Naive B cell (primary cell): ENCODE measurements at places on chromosomes 16 and 17.

GRCh38 chr17:13337864-13338371, 263.8 kb downstream of the HS3ST3A1 start:
- peak; percentile 6 for DNase-seq

GRCh38 chr16:67445441-67445912, 14.6 kb downstream of the HSD11B2 start:
- no peak for DNase-seq

DNA sequence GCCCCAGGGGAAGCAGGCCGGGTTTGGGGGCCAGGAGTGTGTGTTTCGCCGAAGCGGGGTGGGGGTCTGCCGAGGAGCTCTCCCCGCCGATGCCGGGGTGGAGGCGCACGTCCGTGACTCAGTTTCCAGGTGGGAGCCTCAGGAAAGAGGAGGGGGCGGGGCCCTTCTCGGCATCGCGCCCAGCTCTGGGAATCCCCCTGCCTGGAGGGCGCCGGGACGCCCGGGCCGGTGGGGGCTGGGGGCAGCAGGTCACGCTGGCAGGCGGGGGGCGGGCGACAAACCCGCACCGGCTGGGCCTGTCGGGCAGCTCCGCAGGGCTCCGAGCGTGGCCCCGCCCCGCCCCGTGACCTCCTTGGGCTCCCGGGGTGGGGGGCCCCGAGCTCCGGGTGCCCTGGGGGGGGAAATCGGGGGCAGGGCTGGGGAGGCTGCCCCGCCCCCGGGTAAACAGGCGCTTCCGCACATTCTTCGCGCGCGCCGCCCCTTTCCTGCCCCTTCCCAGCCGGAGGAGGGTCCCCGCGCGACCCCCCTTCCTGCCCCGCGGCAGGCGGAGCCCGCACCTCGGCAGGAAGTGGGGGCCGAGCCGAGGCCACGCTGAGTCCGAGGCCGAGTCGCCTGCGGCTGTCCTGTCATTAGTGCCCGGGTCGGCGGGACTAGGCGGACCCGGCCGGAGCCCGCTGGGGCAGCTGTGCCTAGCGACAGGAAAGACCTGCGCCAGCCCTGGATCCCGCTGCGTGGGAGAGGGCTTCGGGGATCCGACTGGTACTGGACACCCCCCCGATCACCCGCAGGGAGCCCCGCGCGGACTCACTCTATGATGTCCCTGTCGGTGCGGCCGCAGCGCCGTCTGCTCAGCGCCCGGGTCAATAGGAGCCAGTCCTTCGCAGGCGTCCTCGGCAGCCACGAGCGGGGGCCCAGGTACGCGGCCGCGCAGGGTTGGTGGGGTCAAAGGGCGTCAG, 9.3 kb downstream of the RIPOR1 start:
- DNase-seq, result peak; percentile 75

DNA sequence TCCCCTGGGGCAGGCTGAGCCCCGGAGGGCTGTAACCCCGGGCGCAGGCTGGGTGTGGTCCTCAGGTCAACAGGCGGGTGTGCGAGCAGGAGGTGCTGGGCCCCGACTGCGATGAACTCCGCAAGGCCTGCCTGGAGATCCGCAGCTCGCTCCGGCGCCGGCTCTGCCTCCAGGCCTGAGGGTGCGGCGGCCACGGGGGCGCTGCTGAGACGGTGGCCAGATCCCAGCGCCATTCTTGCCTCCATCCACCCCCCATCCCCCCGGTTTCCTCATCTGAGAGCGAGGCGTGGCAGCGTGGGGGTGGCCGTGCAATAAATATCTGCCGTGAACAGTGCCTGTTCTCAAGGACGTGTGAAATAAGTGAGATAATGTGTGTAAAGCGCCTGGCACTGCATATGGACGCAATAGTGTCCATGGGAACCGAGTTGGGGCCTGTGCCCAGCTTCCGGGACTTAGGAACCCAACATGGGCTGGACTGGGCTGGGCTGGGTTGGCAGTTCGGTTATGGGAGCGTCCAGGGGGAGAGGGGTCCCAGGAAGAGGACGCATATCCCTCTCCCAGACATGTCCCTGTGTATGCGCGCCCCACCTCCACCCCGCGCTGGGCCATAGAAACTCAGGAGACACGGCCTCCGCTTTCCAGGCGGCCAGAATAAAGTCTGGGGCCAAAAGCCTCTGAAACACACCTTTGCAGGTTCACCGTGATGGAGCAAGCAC, 15.0 kb downstream of the ZNF213 start:
- DNase-seq, result peak; percentile 35

- no peak for DNase-seq
Observed at GRCh38 chr17:35094902-35095301, 24.8 kb downstream of the RAD51D start.

GRCh38 chr17:39139161-39139511, 12.3 kb downstream of the PLXDC1 start:
- DNase-seq, result no peak

GRCh38 chr17:40906613-40907012, 21.6 kb upstream of the KRT20 start:
- no peak for DNase-seq

GRCh38 chr17:63295288-63295687, 150.8 kb downstream of the CYB561 start:
- no peak for DNase-seq

GRCh38 chr17:41492351-41492750, 2.6 kb upstream of the KRT36 start:
- DNase-seq, result no peak

GRCh38 chr17:83125515-83126274, 46.3 kb downstream of the METRNL start:
- DNase-seq, result peak; percentile 53

DNA sequence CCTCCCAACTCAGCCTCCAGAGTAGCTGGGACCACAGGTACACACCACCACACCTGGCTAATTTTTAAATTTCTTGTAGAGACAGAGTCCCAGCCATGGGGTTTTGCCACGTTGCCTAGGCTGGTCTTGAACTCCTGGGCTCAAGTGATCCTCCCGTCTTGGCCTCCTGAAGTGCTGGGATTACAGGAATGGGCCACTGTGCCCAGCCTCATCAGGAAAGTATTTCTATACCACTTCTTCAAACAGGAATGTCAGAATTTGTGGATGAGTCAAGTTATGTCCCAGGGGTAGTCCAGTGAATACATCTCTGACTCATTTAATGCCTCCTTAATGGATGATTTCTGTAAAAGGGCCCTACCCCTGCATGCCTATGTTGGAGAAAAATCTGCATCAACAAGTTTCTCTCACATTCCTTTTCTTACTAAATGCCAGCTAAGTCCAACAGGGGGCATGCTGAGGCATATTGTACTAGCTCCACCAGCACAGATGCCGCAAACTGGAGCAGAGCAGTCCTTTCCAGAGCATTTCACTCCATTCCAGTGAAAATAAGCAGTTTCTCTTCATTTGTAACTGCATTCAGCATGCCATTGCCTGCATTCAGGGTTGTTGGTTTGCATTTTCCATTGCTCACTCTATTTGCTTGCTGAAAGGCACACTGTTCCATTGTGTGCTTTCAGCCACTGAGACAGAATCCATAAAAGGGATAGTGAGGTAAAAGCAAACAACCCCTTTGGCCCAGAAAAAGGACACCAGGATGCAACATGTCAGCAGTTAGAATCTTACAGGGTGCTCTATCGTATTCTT, 5.3 kb upstream of the CAVIN1 start:
- DNase-seq, result peak; percentile 48

- DNase-seq, result peak; percentile 58
Observed at GRCh38 chr16:17578981-17579874, 108.5 kb upstream of the XYLT1 start.

DNA sequence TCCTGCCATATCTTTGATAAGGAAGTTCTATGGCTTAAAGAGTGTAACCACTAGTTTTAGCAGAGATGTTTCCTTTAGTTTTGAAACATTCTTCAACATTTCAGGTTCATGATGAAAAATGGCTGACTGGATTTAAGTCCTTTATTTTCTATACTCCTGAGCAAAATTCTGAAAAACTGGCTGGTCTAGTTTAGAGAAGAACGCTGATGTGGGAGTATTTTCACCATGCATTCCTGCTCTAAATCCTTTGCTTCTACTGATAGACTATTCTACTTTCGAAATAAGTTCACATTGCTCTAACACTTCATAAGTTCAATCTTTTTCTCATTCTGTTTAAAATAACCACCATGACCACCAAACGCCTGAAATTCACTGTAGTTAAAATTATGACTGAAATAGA, 281.9 kb downstream of the FTO start:
- DNase-seq, result no peak

DNA sequence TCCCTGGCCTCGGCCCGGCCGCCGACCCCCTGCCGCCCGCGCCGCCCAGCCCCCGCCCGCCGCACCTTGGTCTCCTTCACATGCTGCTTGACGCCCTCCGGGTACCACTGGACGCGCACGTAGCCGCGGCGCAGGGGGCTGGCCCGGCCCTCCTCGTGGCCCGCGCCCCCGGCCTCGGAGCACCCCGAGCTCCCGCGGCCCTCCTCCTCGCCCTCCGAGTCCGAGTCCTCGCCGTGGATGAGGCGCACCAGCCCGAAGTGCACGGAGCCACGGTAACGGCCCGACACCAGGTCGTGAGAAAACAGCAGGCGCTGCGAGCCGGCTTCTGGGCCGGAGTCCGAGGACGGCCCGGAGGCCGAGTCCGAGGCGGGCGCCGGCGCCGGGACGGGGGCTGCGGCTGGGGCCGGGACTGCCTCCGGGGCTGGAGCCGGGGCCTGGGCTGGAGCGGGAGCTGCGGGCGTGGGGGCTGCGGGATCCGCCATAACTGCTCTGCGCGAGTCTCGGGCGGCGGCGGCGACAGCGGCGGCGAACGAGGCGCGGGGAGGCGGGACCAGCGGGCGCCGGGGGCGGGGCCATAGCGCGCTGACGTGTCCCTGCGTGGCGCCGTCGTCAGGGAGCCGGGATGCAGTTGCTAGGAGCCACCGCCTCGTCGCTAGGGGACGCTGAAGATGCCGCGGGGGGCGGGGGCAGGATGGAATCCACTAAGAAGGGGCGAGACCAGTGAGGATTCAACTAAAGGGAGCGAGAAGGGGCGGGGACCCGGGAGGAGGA, at the start of gene UBE2O:
TSS of gene UBE2O (minus strand) at position 493 of the 771 bp plus-strand sequence. CDS start at position 482, 11 bp downstream.
- peak; percentile 94 for DNase-seq

DNA sequence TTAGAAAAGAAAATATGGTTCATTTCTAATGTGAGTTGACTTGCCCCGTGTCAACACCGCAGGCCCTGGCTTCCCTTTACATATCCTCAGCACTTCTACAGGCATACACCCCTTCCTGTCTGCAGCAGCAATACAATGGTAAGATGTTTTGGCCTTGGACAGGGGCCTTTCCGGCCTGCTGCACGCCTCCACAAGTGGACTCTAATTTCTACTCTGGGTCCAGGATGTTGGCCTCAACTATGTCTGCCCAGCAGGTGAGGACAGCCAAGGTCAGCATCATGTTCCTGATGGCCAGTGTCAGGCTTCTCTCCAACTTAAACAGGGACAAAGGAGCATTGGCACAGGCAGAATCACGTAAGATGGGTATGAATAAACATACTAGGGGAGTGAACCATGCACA, 11.0 kb downstream of the C17orf67 start:
- no peak for DNase-seq
